ENCODE measurements at places on chromosomes 5 and 9. TPM values are rescaled to one million over a fixed set of nuclear protein-coding genes. Genes with fewer than 3 reads are reported as not detected.

- peaks cover 24% of the 10 kb centered on the region for H3K4me1 ChIP-seq
- peak overlapping the region; percentile 94 for H3K4me3 ChIP-seq
- DNase-seq: peak; percentile 23
- peak overlapping the region; percentile 69 for H3K27ac ChIP-seq
These were observed 1.2 kb downstream of the JMY start for GRCh38 chr5:79236970-79237739.

DNA sequence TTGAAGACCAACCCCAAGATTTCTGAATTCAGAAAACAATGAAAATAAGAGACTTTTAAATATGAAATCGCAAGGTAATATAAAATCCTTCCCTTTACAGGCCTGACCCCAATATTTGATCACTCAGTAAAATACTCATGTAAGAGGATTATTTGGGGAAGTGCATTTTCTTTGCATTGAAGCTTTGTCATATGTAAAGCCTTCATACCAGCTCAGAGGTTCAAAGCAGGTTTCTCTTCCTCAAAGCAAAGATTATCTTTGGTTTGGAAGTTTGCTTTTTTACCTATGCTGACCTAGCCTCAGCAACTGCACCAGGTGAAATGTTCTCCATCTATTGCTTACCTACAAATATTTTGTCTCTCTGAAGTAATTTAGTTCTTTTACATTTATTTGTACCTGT, 106.5 kb upstream of the PARP8 start:
- H3K27me3 ChIP-seq: no peaks in the 10 kb centered on the region
- DNase-seq: no peak
- H3K27ac ChIP-seq: no peak overlapping the region

GRCh38 chr5:55699041-55699688, 13.0 kb downstream of the SLC38A9 start:
- no peaks in the 10 kb centered on the region for H3K36me3 ChIP-seq
- no peaks in the 10 kb centered on the region for H3K4me1 ChIP-seq
- no peak overlapping the region for H3K4me3 ChIP-seq
- no peak for DNase-seq

Gene CER1
- total RNA-seq: not detected

Gene DDX4
- total RNA-seq: not detected

Gene SPOCK1
- not detected for total RNA-seq

DNA sequence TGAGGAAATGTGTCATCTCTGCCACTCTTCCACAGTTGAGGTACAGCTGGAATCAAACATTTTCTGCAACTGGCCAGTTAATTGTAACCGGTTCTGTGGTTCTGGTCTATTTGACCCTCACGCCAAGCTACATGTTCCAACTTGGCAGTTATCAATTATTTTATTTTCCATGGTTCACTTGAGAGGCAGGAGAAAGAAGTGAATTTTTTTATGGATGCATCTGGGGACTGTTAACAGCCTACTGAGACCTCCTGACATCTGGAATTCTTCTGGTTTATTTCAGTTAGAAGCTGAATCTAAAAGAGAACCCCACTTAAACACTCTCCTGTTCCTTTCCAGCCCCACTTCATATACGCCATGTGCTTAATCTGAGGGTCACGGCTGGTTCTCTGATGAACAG, 372.3 kb downstream of the DNAH5 start:
- no peaks in the 10 kb centered on the region for H3K27me3 ChIP-seq
- DNase-seq: no peak
- H3K4me1 ChIP-seq: no peaks in the 10 kb centered on the region
- H3K4me3 ChIP-seq: no peak overlapping the region
- no peak overlapping the region for H3K27ac ChIP-seq

DNA sequence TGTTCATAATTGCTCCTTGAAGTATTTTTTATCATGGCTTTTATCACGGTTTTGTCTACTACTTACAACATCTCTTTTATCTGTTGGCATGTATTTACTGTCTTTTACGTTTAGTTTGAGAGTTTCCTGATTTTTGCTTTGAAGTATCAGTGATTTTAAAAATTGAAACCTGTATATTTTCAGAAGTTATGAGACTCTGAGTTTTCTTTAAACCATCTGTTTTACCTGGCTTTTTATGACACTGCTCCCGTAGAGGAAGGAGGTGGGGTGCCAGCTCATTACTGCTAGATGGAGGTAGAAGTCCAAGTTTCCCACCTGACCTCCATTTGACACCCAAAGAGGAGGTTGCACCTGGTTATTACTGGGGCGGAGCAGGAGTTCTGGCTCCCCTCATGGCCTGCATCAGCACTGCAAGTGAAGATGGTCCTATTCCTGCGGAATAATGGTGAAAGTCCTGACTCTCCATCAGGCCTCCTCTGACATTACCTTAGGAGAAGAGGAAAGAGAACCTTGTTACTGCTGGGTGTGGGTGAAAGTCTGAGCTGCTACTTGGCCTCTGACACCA, 10.0 kb upstream of the ZNF131 start:
- peak overlapping the region; percentile 54 for H3K27ac ChIP-seq
- no peaks in the 10 kb centered on the region for H3K36me3 ChIP-seq
- H3K4me1 ChIP-seq: peaks cover 15% of the 10 kb centered on the region
- no peak overlapping the region for H3K4me3 ChIP-seq
- H3K27me3 ChIP-seq: no peaks in the 10 kb centered on the region
- DNase-seq: peak; percentile 15

DNA sequence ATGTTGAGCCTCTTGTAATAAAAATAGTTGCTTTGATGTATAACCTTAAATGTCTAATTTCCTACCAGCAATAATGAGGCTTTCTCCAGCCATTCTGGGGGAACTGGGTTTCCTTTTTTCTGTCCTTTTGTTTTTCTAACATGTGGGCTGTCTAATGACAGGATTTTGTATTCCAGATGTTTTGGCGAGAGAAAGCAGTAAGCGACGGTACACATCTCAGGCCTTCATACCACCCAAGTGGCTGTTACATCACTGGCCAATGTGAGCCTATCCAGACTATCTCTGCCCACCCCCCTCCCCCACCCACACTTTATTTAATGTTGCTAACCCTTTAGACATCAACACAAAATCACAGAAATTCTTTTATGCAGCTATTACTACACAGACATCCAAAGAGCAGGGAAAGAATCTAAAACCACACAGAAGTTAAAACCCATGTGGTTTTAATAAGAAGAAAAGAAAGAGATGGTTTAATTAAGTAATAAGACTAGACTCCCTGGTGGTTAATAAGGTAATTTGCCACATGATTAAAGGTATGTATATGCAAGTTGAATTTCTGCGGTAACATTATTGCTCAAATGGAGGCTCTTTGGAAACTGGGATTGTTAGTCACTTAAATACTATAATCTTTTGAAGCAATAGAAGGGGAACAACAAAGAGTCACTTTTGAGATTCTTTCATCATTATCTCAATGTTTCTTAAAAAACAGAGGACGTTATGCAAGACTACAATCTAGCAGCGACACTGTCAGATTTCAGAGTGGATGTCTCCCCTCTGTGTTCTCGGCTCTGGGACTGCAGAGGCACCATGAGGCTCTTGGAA, 365.1 kb downstream of the ENC1 start:
- DNase-seq: no peak
- no peak overlapping the region for H3K27ac ChIP-seq
- H3K4me1 ChIP-seq: no peaks in the 10 kb centered on the region

Gene CYFIP2
- 497 TPM for total RNA-seq

GRCh38 chr5:20469390-20469789, 481.4 kb upstream of the CDH18 start:
- no peak for DNase-seq
- no peak overlapping the region for H3K4me3 ChIP-seq
- no peaks in the 10 kb centered on the region for H3K36me3 ChIP-seq
- no peaks in the 10 kb centered on the region for H3K27me3 ChIP-seq
- H3K4me1 ChIP-seq: no peaks in the 10 kb centered on the region
- H3K27ac ChIP-seq: no peak overlapping the region

Gene AK8
- total RNA-seq: not detected

DNA sequence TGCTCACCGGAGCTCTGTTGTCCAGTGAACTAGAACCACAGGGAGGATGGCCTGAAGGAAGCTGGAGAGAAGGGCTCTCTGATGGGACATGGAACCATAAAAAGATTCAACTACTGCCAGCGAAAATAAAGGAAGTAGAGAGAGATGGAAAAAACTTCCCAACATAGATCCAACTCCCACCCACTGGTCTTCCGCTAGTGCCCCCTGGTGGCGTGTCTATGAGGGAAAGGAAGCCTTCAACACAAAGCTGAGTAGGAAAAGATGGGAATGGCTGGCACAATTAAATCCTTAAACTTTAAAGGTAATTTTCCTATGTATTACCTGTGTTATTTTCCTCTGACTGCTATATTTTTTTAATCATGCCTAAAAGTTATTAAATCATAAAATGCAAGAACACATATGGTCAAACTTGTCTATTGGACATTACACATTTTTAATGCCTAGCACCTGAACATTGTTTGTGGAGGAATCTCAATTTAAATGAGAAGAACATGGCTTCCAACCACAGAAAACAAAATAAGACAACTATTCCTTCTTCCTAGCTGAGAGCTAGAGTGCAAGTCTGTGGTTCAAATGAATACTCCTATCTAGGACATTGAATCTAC, 51.5 kb downstream of the CEP120 start:
- H3K4me1 ChIP-seq: no peaks in the 10 kb centered on the region
- no peak overlapping the region for H3K27ac ChIP-seq
- H3K27me3 ChIP-seq: no peaks in the 10 kb centered on the region
- no peak for DNase-seq
- H3K4me3 ChIP-seq: no peak overlapping the region
- peaks cover 9% of the 10 kb centered on the region for H3K36me3 ChIP-seq

DNA sequence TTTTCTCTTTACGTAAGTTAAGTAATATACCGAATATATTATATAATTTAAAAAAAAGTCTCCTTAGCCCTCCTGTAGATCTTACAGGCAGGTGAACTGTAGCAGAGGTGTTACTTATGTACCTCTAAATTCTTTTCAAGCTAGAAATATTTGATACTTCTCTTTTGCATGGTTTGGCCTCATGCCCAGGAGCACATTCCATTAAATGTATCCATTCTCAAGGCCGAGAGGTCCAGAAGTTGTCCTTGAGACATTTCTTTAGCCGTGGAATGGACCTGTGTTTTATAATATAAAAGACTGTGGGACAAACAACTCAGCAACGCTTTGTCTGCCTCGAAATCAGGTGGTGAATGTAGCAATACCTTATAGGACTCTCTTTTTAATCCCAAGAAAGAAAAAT, 184.5 kb downstream of the TRIO start:
- H3K4me1 ChIP-seq: peaks cover 2% of the 10 kb centered on the region
- no peaks in the 10 kb centered on the region for H3K36me3 ChIP-seq
- DNase-seq: no peak
- H3K4me3 ChIP-seq: no peak overlapping the region
- no peaks in the 10 kb centered on the region for H3K27me3 ChIP-seq
- H3K27ac ChIP-seq: no peak overlapping the region

DNA sequence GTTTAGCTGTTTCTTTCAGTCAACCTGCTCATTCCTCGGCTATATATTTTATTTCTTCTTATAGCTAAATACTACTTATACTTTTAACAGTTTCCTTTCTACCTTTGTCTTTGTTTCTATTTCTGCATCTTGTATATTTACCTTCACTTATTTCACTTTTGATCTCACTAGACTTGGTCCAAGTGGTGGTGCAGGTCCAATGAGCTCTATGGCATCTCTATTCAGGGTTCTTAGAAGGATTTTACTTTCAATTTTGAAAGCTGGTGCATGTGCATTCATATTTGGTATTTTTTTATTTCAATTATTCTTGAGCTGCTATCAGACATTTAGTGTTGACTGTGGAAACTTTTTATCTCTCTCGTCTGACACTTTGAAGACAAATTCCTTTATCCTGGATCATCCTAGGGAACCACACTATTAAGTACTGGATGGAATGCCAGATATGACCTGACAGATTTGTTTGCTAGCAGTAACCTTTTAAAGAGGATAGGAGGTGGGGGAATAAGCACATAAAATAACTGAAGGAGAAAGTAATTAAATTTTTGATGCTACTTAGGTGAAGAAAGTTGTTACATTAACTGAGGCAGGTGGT, 123.1 kb upstream of the PJA2 start:
- no peak overlapping the region for H3K4me3 ChIP-seq
- DNase-seq: no peak

Gene PCDHGB7
- 0.32 TPM for total RNA-seq

Gene CXCL14
- total RNA-seq: not detected

Gene GRM6
- not detected for total RNA-seq

Gene FAM81B
- not detected for total RNA-seq

Gene SPAAR
- not detected for total RNA-seq

Gene MYMK
- not detected for total RNA-seq

- H3K4me3 ChIP-seq: no peak overlapping the region
- no peak for DNase-seq
- H3K36me3 ChIP-seq: no peaks in the 10 kb centered on the region
- H3K27ac ChIP-seq: no peak overlapping the region
These were observed 32.1 kb upstream of the CLPTM1L start for GRCh38 chr5:1376981-1377380.

DNA sequence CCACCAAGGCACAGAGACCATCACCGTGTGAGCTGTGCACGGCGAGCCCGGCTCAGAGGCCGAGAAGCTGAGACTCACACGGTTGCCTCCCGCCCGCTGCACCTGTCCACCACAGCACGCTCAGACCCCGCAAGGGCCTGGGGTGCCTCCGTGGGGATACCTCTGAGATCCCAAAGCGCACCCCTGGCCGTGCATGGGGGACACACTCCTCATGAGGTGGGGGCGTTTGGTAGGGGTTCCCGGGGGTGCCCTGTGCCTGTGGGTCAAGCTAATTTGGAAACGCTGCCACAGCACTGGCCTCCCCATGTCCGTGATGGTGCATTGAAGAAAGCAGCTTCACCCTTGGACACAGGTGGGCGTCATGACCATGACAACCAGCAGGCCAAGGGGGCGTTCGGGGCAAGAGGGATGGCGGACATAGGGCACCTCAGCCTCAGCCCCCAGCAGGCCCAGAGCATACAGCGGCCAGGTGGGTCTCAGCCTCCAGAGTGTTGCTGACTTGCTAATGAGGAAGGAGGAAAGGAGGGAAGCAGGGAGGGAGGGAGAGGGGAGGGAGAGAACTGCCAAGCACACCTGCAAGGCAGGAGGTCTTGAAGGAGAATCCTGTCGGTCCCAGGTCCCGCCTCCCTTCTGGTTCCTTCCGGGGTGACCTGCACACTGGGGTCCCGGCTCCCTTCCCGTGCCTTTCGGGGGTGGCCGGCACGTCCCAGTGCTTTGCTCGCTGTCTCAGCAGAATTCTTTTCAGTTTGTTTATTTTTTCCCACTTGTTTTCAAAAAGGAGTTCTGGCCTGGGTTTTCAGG, 34.7 kb downstream of the GLT6D1 start:
- no peaks in the 10 kb centered on the region for H3K36me3 ChIP-seq
- no peak overlapping the region for H3K4me3 ChIP-seq
- peaks cover 30% of the 10 kb centered on the region for H3K27me3 ChIP-seq
- H3K27ac ChIP-seq: no peak overlapping the region
- H3K4me1 ChIP-seq: no peaks in the 10 kb centered on the region
- DNase-seq: no peak

DNA sequence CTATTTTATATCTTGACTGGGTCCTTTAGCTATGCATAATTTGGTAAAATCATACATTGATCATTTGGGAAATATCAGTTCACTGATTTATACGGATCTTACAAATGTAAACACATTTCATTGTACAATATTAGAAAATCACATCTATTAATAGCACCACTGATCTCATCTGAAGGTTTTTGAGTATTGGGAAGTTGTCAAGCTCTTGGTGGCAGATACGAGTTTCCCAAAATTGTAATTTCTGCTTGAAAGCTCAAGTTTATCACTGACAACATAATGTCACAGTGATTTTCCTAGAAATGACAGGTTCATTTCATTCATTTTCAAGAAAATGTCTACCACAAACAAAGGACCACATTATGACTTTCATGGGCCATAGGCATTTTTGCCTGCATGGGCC, 3.0 kb upstream of the MACROH2A1 start:
- no peak overlapping the region for H3K4me3 ChIP-seq
- no peaks in the 10 kb centered on the region for H3K27me3 ChIP-seq
- no peak for DNase-seq
- H3K27ac ChIP-seq: no peak overlapping the region
- H3K36me3 ChIP-seq: no peaks in the 10 kb centered on the region
- peaks cover 24% of the 10 kb centered on the region for H3K4me1 ChIP-seq

Data from T-cell (primary cell).